ENCODE measurements at places on chromosomes 4 and X.

GRCh38 chr4:8510191-8510590 lies 69.6 kb downstream of the TRMT44 start:
- DNase-seq, result no peak

DNA sequence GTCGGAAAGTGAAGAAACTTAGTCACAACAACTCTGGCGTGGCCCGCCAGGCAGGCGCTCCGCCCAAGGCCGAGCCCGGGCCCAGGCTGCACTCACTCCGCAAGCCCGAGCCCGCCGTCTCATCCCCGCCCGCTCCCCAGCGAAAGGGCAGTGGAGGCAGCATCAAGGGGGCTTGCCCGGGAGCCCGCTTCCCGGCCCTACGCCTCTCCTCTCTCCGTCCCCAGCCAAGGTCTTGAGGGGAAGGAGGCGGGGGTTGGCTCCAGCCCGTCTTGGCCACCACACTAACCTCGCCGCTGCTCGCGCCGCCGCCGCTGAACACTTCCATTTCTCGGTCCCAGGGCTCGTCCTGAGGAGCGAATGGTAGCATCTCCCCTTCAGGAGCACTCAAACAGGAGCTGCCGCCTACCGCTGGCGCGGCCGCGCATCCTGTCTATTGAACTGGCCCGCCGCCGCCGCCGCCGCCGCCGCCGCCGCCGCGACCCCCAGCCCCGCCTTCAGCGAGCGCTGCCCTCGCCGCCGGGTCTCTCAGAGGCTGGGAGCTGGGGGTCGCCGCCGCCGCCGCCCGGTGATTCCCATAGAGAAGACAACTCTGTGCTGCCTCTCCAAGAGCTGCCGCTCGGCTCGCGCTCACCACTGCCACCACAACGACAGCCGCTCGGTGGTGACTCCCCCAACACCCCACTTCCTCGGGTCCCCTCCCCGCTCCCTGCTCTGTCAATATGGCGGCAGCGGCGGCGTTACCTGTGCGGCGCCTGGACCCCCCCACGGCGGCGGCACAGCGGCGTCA lies at the start of gene RPS6KA6:
RPS6KA6 (minus strand) TSS at position 667 of the 787 bp plus-strand sequence; CDS start at position 367, 300 bp downstream.
- DNase-seq, result no peak

GRCh38 chr4:76811604-76812412 lies 86.1 kb downstream of the SOWAHB start:
- DNase-seq, result no peak

GRCh38 chr4:150329373-150329772 lies 251.1 kb downstream of the DCLK2 start:
- DNase-seq, result no peak

GRCh38 chr4:100985576-100985975 lies 361.8 kb downstream of the PPP3CA start:
- no peak for DNase-seq

DNA sequence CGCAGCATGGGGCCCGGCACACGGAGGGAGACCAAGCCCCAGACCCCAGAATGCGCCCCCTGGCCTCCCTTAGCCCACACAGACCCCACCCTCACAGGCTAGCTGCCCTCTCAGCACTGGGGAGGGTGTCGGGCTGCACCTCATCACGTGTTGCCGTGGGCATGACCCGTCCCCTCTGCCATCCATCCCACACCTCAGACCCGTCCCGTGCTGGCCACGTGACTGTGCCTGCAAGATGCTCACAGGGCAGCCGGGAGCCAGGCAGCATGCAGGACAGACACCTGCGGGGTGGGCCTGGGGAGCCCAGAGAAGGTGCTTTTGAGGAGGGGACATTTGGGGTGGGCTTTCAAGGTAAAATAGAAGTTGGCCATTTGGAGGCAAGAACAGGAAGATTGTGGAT lies 4.8 kb downstream of the MSANTD1 start:
- no peak for DNase-seq

DNA sequence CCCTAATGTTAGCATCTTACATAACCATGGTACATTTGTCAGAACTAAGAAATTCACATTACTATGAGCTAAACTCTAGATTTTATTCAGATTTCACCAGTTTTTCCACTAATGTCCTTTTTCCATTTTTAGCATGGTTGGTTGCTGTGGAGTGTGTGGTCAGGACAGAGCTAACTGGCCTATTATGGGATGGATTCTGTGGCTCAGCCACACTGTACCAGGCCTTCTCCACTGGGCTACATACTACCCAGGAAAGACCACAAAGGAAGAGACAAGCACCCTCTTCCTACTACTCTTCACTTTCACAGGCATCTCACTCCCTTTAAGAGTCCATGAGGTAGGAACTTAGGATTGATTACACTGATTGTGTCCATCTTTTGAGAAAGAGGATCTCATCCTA lies 67.4 kb downstream of the ZNF827 start:
- no peak for DNase-seq

- no peak for DNase-seq
These were observed 35.1 kb downstream of the MAGED2 start for GRCh38 chrX:54842607-54843006.

DNA sequence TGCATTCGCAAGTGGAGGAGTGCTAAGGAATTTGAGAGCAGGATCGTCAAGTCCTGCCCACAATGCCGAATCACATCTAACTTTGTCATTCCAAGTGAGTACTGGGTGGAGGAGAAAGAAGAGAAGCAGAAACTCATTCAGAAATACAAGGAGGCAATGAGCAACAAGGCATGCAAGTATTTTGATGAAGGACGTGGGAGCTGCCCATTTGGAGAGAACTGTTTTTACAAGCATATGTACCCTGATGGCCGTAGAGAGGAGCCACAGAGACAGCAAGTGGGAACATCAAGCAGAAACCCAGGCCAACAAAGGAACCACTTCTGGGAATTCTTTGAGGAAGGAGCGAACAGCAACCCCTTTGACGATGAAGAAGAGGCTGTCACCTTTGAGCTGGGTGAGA lies 100.2 kb upstream of the MED14 start:
- DNase-seq, result no peak

- no peak for DNase-seq
These were observed 1904.9 kb downstream of the PCDH7 start for GRCh38 chr4:32624943-32625603.

- DNase-seq, result no peak
These were observed 345.4 kb downstream of the STIM2 start for GRCh38 chr4:27206009-27206408.

GRCh38 chr4:24174602-24175001 lies 284.8 kb upstream of the PPARGC1A start:
- no peak for DNase-seq

DNA sequence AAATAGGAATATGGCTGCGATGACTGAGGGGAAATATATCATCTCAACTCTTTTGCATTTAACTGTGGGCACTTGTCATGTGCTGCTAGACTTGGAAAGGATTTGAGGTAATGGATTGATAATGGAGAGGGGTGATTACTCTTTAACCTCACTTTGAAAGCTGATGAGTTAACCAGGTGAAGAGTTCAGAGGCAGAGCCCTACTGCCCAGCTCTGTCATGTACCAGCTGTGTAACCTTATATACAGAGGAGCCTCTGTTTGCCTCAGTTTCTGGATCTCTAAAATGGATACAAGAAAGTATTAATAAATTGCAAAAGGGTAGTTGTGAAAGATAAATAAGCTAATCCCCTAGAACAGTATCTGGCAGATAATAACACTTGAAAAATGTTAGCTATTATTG lies 51.5 kb downstream of the WDR19 start:
- no peak for DNase-seq

DNA sequence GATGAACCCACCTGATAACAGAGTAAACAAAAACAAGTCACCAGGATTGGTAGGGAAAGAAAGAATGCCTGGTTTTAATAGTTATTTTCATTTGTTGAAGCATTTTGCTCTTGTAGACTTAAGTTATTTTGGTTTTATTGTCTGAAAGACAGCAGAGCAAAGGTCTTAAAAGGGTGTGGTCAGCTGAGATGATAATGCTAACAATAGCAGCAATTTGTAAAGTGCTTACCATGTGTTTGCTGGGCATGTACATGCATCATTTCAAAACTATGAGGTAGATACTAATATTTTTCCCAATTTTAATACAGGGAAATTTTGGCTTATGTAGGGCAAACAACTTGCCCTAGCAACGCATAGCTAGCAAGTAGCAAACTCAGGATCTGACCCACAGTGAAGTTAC lies 46.8 kb upstream of the SLC10A4 start:
- no peak for DNase-seq

DNA sequence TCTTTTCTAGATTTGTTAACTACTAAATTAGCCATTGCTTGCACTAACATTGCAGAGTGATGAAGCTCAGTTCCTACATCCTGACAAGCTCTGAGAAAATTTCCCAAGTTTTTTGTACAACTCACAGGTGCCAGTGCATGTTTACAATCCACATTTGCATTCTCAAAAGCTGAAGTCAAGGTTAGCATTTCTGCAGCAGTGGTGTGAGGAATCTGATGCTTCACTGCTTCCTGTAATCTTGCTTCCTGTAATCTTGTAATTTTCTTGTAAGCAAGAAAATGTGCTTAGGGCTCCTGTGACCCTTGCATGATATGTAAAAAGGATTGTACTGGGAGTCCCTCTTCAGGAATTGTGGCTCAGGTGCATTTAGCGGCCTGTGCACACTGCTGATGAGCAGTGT lies 207.4 kb upstream of the CXCL13 start:
- no peak for DNase-seq

DNA sequence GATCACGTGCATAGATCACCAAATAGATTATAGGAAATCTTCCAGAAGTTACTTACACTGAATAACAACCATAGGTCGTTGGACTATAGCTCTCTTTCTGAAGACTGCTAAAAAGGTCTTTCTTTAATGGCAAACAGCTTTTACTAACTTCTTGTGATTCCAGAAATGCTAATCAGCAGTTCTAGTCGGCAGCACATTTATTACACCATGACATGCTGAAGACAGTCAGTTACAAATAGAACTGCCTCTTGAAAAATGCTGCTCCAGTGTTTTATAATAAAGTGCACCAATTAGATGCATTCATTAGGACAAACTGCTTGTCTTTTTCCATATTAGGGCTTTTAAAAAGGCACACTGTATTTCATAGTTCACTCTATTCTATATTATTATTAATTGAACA lies 488.2 kb downstream of the PABPC4L start:
- no peak for DNase-seq

DNA sequence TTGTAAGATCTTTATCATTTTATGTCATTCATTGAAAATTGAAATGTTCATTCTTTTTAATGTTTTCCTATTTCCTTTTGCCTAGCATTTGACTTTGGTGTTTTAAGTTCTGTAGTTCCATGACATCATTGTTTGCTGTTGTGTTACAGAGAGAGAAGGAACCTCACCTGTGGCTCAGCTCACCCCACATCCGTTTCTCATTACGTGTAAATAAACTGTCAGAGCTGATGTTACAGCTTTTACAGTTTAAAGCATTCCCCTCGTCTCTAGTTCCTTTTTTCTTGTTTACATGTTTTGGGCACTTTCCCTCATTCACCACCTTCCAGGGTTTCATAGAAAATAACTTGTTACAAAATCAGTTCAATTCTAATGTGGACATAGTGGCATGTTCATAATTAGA lies 137.2 kb downstream of the FNIP2 start:
- DNase-seq, result no peak

- no peak for DNase-seq
These were observed 5.5 kb upstream of the XAGE2 start for GRCh38 chrX:52363247-52363883.

- no peak for DNase-seq
These were observed 60.4 kb downstream of the PCDH18 start for GRCh38 chr4:137471895-137472294.

DNA sequence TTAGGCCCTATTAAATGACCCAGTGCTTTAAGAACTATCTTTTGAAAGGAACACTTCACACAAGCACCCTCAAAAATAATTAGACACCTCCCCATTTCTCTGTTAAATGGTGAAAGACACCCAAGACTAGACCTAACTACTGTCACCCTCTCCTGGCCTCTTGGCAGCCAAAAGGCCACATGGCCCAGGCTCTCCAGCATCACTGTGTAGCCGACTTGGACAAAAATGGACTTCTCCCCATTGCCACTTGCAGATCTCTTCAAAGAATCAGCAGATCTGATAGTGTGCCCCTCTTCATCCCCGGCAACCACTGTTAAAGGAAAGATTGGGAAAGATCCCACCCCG lies 2.0 kb downstream of the MID1IP1 start:
- no peak for DNase-seq
